ENCODE measurements at places on chromosomes 6 and 20. TPM values are rescaled to one million over a fixed set of nuclear protein-coding genes. Genes with fewer than 3 reads are reported as not detected.

The SPTLC3 gene
- total RNA-seq: 9.7 TPM

The GMNN gene
- total RNA-seq: 20.6 TPM

The HNF4A gene
- total RNA-seq: 332 TPM

The TUBB1 gene
- not detected for total RNA-seq

The CLIC5 gene
- 149 TPM for total RNA-seq

The TSHZ2 gene
- 3.6 TPM for total RNA-seq

The GJA1 gene
- 5.1 TPM for total RNA-seq

The SRMS gene
- 0.27 TPM for total RNA-seq

The SOBP gene
- total RNA-seq: 31.5 TPM

The MTFR2 gene
- 5.1 TPM for total RNA-seq

The C6orf141 gene
- total RNA-seq: 5.4 TPM

DNA sequence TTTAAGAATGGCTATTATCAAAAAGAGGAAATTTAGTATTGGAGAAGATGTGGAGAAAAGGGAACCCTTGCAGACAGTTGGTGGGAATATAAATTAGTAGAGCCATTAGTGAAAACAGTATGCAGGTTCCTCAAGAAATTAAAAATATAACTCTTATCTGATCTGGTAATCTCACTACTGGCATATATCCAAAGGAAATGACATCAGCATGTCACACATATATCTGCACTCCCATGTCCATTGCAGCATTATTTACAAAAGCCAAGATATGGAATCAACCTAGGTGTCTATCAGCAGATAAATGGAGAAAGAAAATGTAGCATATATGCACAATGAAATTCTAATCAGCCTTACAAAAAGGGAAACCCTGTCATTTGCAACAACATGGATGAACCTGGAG is 2.6 kb downstream of the SIRPG start:
- no peak for DNase-seq

GRCh38 chr6:62285612-62286469 is at the start of gene KHDRBS2:
Gene KHDRBS2, minus strand, starts transcription at chr6:62286225.
- DNase-seq: peak; percentile 93

GRCh38 chr6:7124636-7125035 is 16.9 kb downstream of the RREB1 start:
- no peak for DNase-seq

- DNase-seq: no peak
Measured at GRCh38 chr20:13274275-13274861, 53.3 kb downstream of the ISM1 start.

GRCh38 chr6:10720265-10720959 is 2.5 kb upstream of the TMEM14C start:
- peak; percentile 87 for DNase-seq

DNA sequence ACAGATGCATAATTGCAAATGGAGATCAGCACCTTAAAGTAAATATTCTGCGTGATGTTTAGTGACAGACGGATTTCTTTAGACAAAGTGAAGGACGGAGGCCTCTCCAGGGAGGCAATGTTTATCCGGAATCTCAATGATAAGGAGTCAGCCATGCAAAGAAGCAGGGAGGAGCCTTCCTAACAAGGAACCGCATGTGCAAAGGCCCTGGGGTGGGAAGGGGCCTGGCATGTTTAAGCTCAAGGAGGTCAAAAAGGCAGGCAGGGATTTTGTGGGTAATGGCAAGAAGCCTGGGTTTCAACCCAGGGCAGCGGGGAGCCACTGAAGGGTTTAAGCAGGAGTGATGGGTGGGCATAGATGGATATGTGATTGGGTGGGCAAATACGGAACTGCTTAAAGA is 678 bp downstream of the BPIFB3 start:
- DNase-seq: no peak

DNA sequence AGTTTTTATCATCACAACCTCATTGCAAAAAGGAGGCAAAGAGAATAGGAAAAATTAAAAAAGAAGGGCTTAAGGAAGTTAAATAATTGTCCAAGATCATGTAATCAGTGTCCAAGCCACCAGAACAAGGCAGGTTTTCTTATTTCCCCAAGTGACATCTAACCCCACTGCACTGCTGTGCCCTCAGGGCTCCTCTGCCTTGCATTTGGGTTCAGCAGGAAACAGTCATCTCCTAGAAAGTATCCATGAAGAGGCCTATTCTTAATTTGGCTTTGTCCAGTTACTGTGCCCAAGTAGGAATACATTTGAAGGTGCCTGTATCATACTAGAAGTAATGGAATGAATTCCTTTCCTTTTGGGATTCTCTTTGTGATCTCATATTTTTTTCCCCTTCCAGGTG is 10.5 kb downstream of the TMEM14A start:
- DNase-seq: no peak

GRCh38 chr6:152313542-152314482 is 323.4 kb downstream of the SYNE1 start:
- DNase-seq: no peak

GRCh38 chr20:31671324-31671723 is 33.6 kb downstream of the COX4I2 start:
- no peak for DNase-seq

GRCh38 chr6:137248702-137249101 is 29.5 kb upstream of the IFNGR1 start:
- DNase-seq: no peak

- no peak for DNase-seq
Measured at GRCh38 chr6:69913361-69913760, 47.0 kb downstream of the COL19A1 start.

DNA sequence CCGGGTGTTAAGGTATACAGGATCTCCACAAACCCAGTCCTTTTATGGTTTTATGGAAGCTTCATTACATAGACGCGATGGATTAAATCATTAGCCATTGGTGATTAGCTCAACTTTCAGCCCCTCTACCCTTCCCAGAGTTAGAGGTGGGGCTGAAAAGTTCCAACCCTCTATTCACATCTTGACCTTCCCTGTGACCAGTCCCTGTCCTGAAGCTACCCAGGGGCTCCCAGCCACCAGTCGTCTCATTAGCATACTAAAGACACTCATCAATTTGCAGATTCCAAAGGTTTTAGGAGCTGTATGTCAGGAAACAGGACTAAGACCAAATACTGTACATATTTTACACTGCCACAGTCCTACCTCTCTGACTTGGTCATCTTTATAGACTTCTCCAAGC is 21.0 kb downstream of the KHDC1L start:
- no peak for DNase-seq

DNA sequence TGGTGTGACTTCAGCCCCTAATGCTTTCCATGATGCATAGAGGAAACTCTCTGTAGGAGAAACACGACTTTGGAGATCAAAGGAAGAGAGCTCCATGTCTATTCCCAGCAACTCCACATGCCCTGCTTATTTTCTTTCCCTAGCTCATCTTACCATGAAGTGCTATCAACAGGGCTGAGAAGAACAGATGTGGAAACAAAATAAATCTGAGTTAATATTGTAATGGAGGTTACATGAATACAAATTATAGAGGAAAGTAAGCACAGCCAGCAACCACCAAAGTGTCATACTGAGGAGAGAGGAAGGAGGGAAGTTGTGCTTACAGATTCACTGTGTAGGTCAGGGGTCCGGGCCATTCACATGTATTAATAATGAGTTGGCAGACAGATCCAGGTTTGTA is 157.5 kb downstream of the RFPL4B start:
- no peak for DNase-seq

DNA sequence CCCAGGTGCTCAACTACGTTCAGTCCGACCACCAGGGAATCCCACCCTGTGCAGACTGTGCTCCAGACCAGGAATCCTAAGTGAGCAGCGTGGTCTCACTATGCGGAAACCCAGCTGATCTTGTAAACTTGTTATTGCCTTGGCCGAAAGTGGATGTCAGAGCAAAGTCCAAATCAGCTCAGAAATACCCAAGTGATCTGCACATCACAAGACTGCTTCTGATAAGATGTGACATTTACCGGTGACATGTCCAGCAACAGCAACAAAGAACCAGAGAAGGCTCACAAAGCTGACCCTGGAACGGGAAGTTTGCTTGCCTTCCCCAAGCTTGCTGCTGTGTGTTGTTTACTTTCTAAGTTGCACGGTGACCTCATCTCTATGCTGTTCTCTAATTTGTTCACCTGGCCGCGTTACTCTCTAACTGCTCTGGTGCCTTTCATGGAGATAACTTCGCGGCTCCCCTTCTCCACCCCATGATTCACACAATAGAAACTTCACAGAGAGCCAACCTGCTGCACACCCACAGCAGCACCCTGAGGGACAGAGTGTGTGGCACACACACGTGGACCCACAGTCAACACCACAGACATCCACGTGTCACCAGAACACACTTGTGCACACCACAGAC is 1.7 kb downstream of the BNIP5 start:
- peak; percentile 73 for DNase-seq

DNA sequence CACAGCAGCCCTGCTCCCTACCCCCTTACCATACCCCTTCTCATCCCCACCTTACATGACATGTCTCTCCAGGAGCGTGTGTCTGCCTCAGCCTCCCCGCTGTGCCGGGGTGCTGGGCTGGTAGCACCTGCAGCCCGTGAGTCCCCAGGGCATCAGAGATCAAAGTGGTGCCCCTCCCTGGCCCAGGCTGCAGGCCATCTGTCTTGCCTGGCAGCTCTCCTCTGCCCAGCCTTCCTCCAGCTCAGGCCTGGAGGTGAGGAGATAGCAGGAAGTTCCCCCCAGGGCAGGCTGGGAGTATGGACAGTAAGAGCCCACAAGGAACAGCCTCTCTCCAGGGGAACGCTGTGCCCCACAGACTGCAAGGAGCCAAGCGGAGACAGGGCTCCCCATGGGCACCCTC is 35.3 kb downstream of the GRM4 start:
- DNase-seq: no peak

DNA sequence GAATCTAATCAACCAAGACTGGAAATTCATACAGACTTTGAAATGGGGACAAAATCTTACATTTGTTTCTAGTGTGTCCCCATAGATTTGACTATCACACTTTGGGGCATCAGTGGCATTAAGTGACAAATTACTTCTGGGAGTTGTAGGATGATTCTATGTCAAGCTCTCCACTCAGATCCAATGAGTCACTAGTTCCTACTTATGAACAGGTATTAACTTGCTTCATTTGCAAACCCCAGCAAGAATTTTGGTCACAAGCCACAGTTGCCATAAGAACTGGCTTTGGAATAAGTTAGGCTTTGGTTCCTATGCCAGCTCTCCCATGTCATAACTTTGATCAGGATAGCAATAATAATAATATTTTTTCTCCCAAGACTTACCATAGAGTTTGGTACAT is 77.6 kb upstream of the PTPRK start:
- DNase-seq: no peak

GRCh38 chr20:47351643-47352331 is 4.7 kb downstream of the ZMYND8 start:
- DNase-seq: peak; percentile 29

- no peak for DNase-seq
Measured at GRCh38 chr6:43790031-43790430, 20.0 kb downstream of the VEGFA start.

GRCh38 chr6:138240476-138241245 is 22.4 kb upstream of the PBOV1 start:
- DNase-seq: no peak

- DNase-seq: no peak
Measured at GRCh38 chr20:43529457-43530153, 22.1 kb downstream of the L3MBTL1 start.

GRCh38 chr20:57207251-57207650 is 59.2 kb downstream of the BMP7 start:
- no peak for DNase-seq

DNA sequence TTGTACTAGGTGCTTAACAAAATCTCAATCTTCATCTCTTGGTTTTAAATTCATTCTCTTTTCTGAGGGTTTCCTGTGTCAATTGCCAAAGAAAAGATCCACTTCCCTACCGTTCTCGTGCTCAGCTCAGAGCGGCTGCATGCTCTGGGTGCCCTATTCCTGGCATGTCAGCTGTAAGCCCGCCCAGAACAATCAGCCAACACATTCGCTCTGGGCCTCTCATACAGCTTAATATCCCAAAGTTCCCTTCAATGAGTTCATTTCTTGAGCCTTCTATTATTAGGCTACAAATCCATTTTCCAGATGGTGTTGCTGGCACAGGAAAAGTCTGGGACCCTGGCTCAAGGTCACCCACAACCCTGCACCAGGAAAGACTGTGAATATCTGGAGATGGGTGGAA is 24.3 kb upstream of the LRFN2 start:
- DNase-seq: no peak

DNA sequence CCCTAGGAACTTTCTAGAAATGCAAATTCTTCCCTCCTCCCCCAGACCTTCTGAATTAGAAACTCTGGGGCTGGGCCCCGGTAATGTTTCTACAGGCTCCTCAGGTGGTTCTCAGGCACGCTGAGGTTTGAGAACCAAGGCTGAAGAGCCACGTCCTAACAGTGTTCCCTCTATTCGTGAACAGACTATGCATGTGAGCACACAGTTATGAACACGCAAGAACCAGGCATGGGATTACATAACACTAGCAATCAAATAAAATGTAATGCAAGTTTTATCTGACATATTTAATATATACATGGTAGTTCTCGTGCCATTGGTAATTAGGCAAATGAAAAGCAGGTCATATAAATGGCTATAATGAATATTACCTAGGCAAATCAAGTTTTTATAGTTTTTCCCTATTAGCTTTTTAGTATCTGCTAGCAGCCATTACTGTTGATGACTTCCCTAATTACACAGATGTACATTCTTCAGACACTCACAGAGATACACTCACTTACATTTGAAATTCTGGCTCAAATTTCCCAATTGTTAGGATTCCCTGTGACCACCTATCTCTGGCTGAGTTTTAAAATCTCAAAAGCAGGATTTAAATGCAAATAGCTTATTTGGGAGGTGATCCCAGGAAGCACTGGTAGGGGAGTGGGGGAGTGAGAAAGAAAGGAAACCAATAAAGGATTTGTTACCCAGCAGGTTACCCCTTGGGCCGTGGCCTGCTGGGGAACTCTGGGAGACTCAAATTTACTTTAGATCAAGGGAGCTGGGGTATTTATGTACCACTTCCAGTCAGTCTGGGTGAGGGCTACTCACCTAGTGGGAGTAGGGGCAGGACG is 104.1 kb downstream of the TCP11 start:
- DNase-seq: no peak

- DNase-seq: no peak
Measured at GRCh38 chr20:41011551-41012067, 17.0 kb upstream of the TOP1 start.

GRCh38 chr6:82646231-82646615 is 282.6 kb downstream of the TPBG start:
- no peak for DNase-seq

DNA sequence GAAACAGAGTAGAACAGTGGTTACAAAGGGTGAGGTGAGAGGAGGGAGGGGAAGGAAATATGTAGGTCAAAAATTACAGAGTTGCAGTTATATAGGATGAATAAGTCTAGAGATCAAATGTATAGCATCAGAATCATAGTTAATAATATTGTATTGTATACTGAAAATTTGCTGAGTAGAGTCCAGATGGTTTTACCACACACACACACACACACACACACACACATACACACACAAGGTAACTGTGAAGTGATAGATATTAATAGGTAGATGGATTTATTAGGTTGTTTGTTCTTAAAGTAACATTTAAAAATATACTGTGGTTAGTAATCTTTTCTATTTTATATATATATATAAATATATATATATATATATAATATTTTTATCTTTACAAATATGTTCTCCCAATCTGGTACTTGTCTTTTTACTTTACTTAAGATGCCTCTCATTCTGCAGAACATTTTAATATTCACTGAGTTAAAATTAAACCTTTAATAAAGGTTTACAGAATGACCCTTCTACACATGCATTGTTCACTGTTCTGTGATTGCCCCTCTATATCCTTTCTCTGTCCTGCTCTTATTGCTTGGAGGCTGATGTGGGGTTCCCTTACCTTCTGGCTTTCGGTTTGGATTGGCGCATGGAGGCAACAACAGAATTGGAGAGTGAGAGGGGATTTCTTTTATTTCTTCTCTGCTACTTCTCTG is 408 bp downstream of the PTCHD4 start:
- DNase-seq: no peak

Data from mucosa of descending colon (tissue), 3 donors.